ENCODE measurements at places on chromosomes 12 and 14. TPM values are rescaled to one million over a fixed set of nuclear protein-coding genes. Genes with fewer than 3 reads are reported as not detected.

GRCh38 chr12:130754234-130754901, 38.3 kb upstream of the RIMBP2 start:
- DNase-seq = no peak
- H3K27me3 ChIP-seq = peaks cover 9% of the 10 kb centered on the region
- no peaks in the 10 kb centered on the region for H3K4me1 ChIP-seq
- H3K27ac ChIP-seq = no peak overlapping the region
- H3K36me3 ChIP-seq = peaks cover 7% of the 10 kb centered on the region

GRCh38 chr14:96497087-96497486, 5.1 kb upstream of the PAPOLA start:
- no peak for DNase-seq
- no peaks in the 10 kb centered on the region for H3K4me1 ChIP-seq
- H3K27ac ChIP-seq = no peak overlapping the region

DNA sequence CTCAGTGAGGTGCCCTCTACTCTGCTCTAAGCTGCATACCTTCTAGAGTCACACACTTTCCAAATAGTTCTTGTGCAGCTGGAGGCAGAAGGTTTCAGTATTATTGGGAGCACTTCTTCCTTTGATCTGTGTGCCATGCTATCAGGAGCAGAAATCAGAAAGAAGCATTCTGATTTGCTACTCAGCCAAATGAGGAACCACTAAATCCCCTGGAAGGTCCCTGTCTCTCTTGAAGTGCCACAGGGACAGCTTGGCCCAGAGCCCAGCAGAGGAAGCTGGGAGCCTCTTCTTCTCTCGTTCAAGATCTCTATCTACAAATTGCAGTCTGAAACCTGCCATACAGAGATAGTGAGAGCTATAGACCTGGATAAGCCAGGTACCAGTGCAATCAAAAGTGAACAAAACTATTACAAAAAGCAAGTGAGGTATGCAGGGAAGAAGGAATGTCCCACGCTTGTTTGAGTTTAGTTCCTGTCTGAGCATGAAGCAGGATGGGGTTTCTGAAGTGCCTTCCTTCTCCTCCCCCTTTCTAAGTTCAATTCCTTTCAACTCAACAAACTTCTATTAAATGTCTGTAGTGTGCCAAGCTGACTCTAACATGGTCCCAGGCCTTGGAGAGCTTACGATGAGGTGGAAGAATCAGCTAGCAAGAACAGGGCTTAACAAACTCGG, 100.9 kb upstream of the PARP11 start:
- no peak overlapping the region for H3K27ac ChIP-seq
- peaks cover 73% of the 10 kb centered on the region for H3K27me3 ChIP-seq
- DNase-seq = no peak
- no peak overlapping the region for H3K4me3 ChIP-seq
- H3K4me1 ChIP-seq = no peaks in the 10 kb centered on the region

- H3K4me1 ChIP-seq = no peaks in the 10 kb centered on the region
- no peaks in the 10 kb centered on the region for H3K36me3 ChIP-seq
- H3K27ac ChIP-seq = no peak overlapping the region
- no peaks in the 10 kb centered on the region for H3K27me3 ChIP-seq
Measured at GRCh38 chr14:99041820-99042174, 230.2 kb downstream of the BCL11B start.

DNA sequence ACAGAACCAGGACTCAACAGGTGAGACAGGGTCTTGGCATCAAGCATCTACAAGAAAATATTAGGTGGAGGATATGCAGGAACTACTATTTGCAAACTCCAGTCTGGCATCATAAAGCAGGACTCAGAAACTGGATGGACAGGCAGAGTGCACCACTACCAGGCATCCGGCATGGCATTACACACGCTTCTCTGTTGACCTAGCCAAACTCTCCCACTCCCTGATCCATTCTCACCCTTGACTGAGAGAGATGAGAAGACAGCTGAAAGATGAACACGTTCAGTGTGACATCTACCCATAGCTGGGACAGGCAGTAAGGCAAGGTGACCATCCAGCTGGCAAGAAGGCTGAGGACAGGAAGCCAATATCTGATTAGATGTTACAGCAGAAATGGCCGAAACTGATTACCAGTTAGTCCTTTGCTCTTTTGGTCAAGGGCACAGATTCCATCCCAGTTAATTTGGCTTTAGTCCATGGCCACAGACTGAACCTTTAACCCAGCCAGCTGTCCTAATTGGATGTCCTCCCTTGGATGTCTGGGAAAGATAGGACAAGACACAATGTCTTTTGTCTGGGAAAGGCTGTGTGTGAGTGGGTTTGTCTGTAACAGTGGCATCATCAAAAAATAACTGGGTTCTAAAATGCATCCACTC, 71.6 kb downstream of the BBS10 start:
- no peak overlapping the region for H3K27ac ChIP-seq
- H3K27me3 ChIP-seq = no peaks in the 10 kb centered on the region
- no peak for DNase-seq

DNA sequence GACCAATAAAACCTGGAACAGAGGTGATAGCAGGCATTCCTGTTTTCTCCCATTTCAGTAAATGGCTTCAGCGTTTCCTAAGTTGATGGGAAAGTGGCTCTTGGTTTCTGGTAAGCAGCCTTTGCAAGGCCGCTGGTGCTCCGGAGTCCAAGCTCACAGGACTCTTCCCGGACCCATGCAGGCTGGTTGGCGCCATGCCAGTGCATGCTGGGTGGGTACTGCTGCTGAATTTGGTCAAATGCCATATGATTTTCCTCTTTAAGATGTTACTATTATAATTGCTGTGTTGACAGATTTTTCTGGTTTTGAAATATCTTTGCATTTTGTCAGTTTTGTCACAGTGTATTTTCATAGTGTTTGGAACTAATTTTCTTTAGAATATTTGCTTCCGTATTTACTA, 27.7 kb downstream of the PPP2R5C start:
- H3K36me3 ChIP-seq = no peaks in the 10 kb centered on the region
- H3K4me1 ChIP-seq = peaks cover 7% of the 10 kb centered on the region
- no peak overlapping the region for H3K4me3 ChIP-seq
- H3K27ac ChIP-seq = no peak overlapping the region

- H3K27me3 ChIP-seq = peaks cover 45% of the 10 kb centered on the region
- H3K4me1 ChIP-seq = peaks cover 8% of the 10 kb centered on the region
- no peak for DNase-seq
Measured at GRCh38 chr12:52401526-52401925, 4.6 kb downstream of the KRT82 start.

GRCh38 chr12:92342574-92342973, 196.9 kb upstream of the BTG1 start:
- H3K36me3 ChIP-seq = no peaks in the 10 kb centered on the region
- DNase-seq = no peak
- no peak overlapping the region for H3K4me3 ChIP-seq
- H3K27me3 ChIP-seq = no peaks in the 10 kb centered on the region

GRCh38 chr12:76020731-76021672, 10.6 kb downstream of the PHLDA1 start:
- H3K4me1 ChIP-seq = peaks cover 56% of the 10 kb centered on the region
- peaks cover 65% of the 10 kb centered on the region for H3K36me3 ChIP-seq
- H3K4me3 ChIP-seq = peak overlapping the region; percentile 25
- H3K27ac ChIP-seq = peak overlapping the region; percentile 97

- H3K36me3 ChIP-seq = no peaks in the 10 kb centered on the region
- H3K4me3 ChIP-seq = no peak overlapping the region
- H3K4me1 ChIP-seq = no peaks in the 10 kb centered on the region
- DNase-seq = peak; percentile 64
- no peaks in the 10 kb centered on the region for H3K27me3 ChIP-seq
- no peak overlapping the region for H3K27ac ChIP-seq
Measured at GRCh38 chr14:71720978-71721624, 211.1 kb upstream of the RGS6 start.

- peak; percentile 28 for DNase-seq
- no peaks in the 10 kb centered on the region for H3K36me3 ChIP-seq
- H3K27ac ChIP-seq = peak overlapping the region; percentile 85
- no peaks in the 10 kb centered on the region for H3K27me3 ChIP-seq
Measured at GRCh38 chr12:87425942-87426554, 603.2 kb downstream of the C12orf50 start.

NKX2-1 gene
- not detected for total RNA-seq

GRCh38 chr14:100837805-100838350, 12.0 kb downstream of the MEG3 start:
- H3K36me3 ChIP-seq = no peaks in the 10 kb centered on the region
- peaks cover 68% of the 10 kb centered on the region for H3K27me3 ChIP-seq
- no peak overlapping the region for H3K4me3 ChIP-seq
- no peak for DNase-seq

HOXC10 gene
- 0.71 TPM for total RNA-seq

DNA sequence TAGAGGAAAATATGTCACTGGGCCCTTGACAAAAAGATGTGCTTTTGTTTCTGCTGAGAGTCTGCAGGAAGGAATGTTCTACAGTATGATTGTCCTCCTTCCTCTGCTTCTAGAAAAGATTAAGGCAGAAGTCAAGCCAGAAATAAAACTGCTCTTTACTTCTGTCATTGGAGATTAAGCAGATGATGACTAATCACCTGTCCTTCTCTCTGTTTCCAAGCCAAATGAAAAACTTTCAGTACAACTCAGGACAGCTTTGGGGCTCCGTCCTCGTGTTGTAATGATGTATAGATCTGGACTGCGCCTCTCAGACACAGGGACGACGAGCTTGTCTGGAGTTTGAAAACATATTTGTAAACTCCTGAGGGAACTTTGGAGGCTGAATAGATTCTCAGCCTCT, 159.3 kb downstream of the DYRK2 start:
- no peak overlapping the region for H3K27ac ChIP-seq
- H3K4me1 ChIP-seq = no peaks in the 10 kb centered on the region
- no peak overlapping the region for H3K4me3 ChIP-seq

GRCh38 chr14:81464253-81465002, 64.3 kb upstream of the STON2 start:
- no peak overlapping the region for H3K27ac ChIP-seq
- H3K36me3 ChIP-seq = peaks cover 2% of the 10 kb centered on the region
- no peaks in the 10 kb centered on the region for H3K27me3 ChIP-seq
- peak; percentile 65 for DNase-seq
- H3K4me3 ChIP-seq = peak overlapping the region; percentile 10
- H3K4me1 ChIP-seq = no peaks in the 10 kb centered on the region

GLI1 gene
- total RNA-seq = 0.54 TPM

GRCh38 chr14:74562515-74563232, 49.4 kb downstream of the LTBP2 start:
- DNase-seq = no peak
- no peaks in the 10 kb centered on the region for H3K36me3 ChIP-seq
- no peak overlapping the region for H3K4me3 ChIP-seq
- peaks cover 15% of the 10 kb centered on the region for H3K4me1 ChIP-seq
- no peaks in the 10 kb centered on the region for H3K27me3 ChIP-seq

DNA sequence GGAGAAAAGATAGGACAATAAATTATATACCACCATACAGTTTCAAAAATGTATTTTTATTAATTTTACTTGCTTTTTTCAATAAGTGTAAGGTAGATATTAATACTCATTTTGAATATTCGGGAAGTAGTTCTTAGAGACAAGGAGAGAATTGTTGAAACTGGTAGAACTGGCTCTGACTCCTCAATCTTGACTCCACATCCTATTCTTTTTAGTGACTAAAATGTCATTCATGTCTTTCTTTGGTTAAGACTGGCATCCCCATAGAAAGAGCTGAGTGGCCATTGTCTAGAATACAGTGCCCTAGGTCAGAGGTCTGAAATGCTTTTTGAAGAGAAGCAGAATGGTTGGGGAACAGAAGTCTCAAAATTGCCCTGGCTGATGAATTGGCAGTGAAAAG, 177.6 kb upstream of the LRIG3 start:
- DNase-seq = no peak
- no peaks in the 10 kb centered on the region for H3K27me3 ChIP-seq
- H3K4me3 ChIP-seq = no peak overlapping the region
- peaks cover 18% of the 10 kb centered on the region for H3K4me1 ChIP-seq
- no peak overlapping the region for H3K27ac ChIP-seq

DNA sequence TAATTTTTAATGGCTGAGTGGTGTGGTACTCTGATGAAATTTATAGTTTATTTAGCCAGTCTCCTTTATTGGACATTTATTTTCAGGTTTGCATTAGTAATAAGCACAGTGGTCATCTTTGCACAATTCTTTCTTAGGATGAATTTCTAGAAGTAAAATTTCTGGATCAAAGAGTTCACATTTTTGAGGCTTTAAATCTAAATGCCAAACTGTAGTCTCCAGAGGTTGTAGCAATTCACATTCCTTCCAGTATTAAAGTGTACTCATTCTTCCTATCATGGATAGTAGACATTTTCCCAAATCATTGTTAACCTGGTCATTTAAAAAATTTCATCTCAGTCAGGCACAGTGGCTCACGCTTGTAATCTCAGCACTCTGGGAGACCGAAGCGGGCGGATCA, 24.8 kb downstream of the SLC39A9 start:
- H3K36me3 ChIP-seq = peaks cover 10% of the 10 kb centered on the region
- H3K27ac ChIP-seq = no peak overlapping the region
- H3K4me3 ChIP-seq = no peak overlapping the region

SRRM4 gene
- total RNA-seq = not detected

DNA sequence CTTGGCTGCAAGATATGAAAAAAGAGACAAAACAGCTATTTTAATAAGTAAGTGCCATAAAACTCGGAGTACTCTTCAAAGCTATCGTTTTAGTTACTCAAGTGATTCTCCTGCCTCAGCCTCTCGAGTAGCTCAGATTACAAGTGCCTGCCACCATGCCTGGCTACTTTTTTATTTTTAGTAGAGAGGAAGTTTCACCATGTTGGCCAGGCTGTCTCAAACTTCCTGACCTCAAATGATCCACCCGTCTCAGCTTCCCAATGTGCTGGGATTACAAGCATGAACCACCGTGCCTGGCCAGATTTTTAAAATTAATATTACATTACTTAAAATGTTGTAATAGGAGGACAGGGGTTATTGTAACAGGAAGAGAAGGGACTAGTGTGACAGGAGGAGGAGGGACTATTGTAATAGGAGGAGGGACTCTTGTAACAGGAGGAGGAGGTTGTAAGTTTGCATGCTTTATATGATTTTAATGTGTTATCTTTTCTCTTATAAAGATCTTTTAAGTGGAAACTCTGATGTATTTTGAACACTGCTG, 61.3 kb downstream of the KITLG start:
- H3K27me3 ChIP-seq = no peaks in the 10 kb centered on the region
- no peaks in the 10 kb centered on the region for H3K36me3 ChIP-seq
- DNase-seq = no peak
- H3K4me1 ChIP-seq = peaks cover 22% of the 10 kb centered on the region
- no peak overlapping the region for H3K4me3 ChIP-seq

DNA sequence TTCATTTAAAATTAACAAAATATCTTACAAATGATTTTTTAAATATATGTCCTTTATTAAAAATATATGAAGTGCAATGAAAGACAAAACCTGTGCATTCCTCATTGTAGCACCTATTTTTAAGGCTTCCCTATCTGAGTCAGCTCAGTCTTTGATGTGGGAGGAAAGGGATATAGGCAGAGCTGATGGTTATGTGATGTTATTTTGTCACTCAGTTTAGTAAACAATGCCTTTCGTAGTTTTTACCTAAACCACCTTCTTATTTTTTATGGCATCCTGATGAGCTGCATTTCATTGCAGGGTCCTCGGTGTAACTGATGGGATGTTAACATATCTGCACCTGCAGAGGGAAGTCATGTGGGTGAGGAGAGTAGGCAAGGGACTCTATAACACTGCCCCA, 58.9 kb upstream of the FRMD6 start:
- no peaks in the 10 kb centered on the region for H3K36me3 ChIP-seq
- no peaks in the 10 kb centered on the region for H3K4me1 ChIP-seq
- no peak overlapping the region for H3K27ac ChIP-seq
- no peak overlapping the region for H3K4me3 ChIP-seq
- H3K27me3 ChIP-seq = no peaks in the 10 kb centered on the region

BICDL1 gene
- 25.7 TPM for total RNA-seq

TMTC1 gene
- total RNA-seq = 0.17 TPM

All from Calu3 (cell line).